ENCODE measurements at places on chromosomes 3 and 15.
A peak's percentile ranks its signal among the peaks of the same experiment; 100 is the strongest.

GRCh38 chr3:194773216-194773615 lies 87.5 kb downstream of the FAM43A start:
- no peak for DNase-seq

- no peak for DNase-seq
These were observed 96.7 kb upstream of the PLXNA1 start for GRCh38 chr3:126886217-126886616.

- DNase-seq: peak; percentile 45
These were observed 8.6 kb upstream of the SRP14 start for GRCh38 chr15:40047415-40048210.

GRCh38 chr3:8752832-8753231 lies 16.6 kb downstream of the OXTR start:
- DNase-seq: no peak

GRCh38 chr3:171680726-171681411 lies 129.4 kb downstream of the PLD1 start:
- DNase-seq: no peak

- DNase-seq: no peak
These were observed 48.6 kb downstream of the ZDHHC3 start for GRCh38 chr3:44927371-44927770.

- DNase-seq: no peak
These were observed 35.5 kb upstream of the CGNL1 start for GRCh38 chr15:57340682-57341259.

GRCh38 chr15:54312528-54312927 lies 334.3 kb downstream of the UNC13C start:
- DNase-seq: no peak

- no peak for DNase-seq
These were observed 37.2 kb upstream of the BLM start for GRCh38 chr15:90679959-90680358.

GRCh38 chr3:46913644-46914043 lies 36.1 kb downstream of the PTH1R start:
- no peak for DNase-seq

GRCh38 chr3:198112031-198112430 lies 152.0 kb downstream of the LMLN start:
- DNase-seq: no peak

DNA sequence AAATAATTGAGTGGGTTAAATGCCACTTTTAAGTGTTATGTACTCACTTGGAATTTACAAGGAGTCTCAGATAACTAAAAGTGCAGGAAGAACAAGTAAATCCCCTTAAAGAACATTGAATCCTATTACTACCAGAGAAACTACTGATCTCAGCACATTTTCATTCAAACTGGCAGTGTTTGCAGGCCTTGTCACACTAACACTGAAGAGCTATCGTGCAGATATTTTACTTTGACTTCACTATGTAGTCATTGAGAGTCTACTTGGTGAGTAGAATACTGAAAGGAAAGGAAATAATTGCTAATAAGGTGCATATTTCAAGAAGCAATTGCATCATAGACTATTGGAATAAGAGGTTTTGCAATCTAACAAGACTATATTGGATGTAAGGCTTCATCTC lies 721.4 kb upstream of the CBLB start:
- DNase-seq: no peak

DNA sequence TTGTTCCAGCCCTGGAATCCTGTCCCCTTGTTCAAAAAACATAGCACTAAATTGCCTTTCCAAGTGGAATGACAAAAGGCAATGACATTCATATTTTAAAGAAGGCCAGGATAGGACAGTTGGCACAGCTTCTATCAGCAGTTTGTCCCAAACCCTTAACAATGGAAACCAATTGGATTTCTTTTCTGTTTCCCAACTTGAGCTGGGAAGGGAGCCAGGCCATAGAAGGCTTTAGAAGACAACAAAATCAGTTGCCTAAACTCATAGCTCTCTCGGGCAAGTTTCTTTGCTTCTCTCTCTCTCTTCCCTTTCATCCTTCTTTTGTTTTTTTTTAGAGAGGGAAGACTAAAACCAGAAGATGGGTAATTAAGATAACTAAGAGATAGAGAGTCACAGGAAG lies 227.7 kb upstream of the TPRG1 start:
- no peak for DNase-seq

GRCh38 chr15:90402223-90402622 lies 14.2 kb downstream of the IQGAP1 start:
- no peak for DNase-seq

DNA sequence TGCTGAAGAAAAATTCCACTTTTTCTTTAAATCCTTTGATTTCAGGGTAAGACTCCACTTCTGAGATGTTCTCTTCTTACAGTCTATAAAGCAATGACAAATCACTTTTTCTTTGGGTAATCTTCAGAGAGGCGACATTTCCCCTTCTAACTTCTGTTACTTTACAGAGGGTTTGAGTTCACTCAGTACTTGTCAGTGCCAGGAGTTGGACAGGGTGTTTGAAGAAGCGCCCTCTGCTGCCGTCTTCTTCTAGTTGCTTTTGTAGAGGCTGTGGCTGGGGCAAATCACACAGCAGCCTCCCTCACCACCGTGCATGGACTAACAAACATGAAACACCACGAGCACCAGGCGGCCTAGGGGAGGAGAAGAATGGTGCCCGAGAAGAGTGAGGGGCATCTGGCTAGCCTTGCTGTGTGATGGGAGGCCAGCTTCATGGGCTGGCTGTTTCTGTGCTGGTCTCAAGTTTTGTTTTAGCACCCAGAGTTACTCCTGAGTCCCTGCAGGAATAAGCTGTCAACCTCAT lies at the start of gene CD80:
Gene CD80 (minus strand): TSS at position 174 of the 523 bp plus-strand sequence. CDS start 1,886 bp downstream, outside the sequence.
- DNase-seq: peak; percentile 37

DNA sequence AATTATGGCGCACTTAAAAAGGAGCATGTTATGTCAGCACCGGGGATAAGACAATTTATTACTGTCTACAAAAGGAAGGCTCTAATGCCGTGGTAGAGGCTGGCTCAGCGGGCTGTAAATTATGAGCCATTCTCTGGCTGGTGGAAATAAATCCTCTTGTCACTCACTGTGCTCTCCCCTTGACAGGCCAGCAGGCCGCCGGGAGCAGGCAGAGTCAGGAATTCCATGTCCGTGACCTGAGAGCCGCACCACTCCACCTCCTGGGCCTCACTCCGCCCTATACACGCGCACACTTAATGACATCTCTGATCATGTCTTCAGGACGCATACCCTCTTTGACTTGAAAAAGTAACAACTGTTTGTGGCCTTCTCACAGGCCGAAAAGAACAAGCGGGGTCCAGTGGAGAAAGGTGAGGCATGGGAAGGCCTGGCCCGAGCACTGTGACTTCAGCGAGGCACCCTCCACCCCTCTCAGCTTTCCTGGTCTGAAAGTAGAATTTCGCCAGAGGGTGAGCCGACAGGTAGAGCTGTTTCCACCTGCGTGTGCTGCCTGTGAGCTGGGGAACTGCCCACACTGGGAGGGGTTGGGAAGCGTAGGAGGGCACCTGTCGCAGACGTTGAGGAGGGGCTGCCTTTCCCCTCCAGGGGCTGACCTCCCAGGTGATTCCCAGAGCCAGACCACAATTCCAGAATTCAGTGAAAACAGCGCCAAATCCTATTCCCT lies 13.2 kb upstream of the PCSK6 start:
- DNase-seq: no peak

GRCh38 chr3:69231929-69232440 lies 109.6 kb upstream of the LMOD3 start:
- no peak for DNase-seq

- DNase-seq: no peak
These were observed 9.4 kb downstream of the DCUN1D1 start for GRCh38 chr3:182970811-182971418.

DNA sequence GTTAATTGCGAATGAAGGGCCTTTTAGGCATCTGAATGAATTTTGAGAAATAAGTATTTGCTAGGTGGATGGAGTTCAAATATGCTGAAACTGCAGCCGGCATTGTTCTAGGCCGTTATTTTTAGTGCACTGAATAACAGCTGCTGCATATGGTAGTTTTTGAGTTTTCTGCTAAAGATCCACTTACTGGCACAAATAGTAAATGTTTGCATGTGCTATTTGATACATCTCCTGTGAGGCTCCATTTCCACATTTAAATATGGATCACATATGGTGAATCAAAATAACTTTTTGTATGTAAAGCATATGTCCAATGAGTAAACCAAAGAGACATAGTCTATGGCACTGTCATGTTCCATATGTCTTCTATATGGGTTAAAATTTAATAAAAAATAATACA lies 56.7 kb upstream of the CNTN4 start:
- DNase-seq: no peak

DNA sequence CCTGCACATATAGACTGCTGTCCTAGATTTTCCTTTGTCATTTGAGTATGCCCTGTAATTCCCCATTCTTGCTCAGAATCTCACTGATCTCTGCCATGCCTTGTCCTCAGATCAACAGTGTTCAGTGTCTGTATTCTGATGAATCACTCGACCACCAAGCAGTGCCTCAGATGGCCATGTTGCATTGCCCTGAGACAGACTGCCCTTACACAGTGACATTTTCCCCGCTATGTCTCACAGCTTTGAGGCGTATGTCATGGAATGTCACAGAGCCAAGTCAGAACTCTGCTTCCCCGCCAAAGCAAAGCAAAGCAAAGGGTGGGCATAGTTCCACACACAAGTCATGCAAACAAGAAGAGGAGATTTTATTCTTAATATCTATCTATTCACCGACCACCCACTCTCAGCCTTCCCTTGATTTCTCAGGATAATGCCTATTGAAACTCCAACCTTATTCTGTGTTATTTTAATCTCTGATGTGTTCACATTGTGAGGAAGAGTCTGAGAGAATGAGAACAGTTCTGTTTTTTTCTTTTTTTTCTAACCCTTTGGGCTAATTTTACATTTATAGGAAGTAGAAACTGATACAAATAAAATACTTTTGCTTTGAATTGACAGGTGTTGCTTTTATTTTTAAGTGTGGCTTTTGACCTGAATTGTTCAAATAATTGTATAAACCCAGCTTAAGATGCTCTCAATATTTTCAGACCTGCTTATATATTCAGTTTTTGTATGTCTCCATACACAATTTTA lies 16.9 kb upstream of the PSMD6 start:
- no peak for DNase-seq

DNA sequence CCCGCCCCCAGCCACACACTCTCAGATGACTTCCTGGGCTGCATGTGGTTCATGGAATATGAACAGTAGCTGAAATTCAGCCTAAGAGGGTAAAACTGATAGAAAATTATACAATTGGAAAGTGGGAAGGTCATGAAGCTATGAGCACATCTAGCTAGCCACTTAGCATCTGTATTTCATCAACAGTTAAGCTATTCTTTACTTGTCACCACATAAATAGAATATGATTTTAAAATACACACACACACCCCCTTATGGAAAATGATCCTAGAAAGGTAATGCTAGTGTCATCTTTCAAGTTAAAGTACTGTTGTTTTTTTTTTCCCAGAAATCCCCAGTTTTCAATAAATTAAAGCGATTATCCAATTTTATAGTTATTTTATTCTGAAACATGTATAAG lies 3.6 kb downstream of the MAP4 start:
- no peak for DNase-seq

DNA sequence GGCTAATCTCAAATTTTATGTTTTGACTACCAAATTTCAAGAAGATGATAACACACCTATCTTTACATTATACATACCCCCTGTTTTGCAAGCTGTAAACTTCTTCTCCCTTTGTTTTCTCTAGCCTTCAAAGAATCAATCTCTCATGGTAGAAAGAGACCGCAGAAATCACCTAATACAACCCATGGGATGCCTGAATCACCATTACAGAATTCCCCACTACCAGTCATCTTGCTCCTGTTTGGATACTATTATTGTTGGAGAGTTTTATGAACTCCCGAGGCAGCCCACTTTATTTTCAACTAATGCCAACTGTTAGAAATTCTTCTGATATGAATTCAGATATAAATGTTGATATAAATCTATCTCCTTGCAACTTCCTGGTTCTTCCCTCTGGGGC lies 110.9 kb downstream of the FRMD5 start:
- DNase-seq: no peak

DNA sequence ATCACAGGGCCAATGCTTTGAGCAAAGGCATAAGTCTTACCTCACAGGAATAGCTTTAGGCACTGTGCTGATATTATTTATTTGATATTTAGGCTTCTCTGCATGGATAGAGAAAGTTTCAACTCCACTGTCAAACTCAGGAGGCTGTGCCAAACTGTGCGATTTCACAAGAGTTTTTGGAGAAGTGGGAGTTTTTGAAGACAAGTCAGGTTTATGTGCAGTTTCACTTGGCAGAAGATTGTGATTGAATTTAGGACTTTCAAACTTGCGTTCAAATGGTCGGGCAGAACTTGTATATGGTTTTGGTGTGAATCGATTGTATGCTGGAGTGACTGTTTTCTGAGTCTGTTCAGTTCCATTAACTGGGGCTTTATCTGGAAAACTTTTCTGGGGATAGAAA lies 113.7 kb downstream of the TJP1 start:
- DNase-seq: no peak

DNA sequence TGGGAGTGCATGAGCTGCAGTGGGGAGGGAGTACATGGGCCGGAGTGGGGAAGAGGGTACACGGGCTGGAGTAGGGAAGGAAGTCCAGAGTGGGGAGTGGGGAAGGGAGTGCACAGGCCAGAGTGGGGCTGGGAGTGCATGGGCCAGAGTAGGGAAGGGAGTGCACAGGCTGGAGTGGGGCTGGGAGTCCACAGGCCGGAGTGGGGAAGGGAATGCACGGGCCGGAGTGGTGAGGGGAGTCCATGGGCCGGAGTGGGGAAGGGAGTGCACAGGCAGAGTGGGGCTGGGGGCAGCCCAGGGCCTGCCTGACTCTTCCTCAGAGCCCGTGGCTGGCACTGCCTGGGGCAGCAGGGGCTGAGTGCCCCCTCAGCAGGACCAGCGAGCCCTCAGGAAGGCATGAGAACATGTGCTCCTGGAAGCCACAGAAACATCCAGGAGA lies 40.7 kb downstream of the KLF15 start:
- no peak for DNase-seq

DNA sequence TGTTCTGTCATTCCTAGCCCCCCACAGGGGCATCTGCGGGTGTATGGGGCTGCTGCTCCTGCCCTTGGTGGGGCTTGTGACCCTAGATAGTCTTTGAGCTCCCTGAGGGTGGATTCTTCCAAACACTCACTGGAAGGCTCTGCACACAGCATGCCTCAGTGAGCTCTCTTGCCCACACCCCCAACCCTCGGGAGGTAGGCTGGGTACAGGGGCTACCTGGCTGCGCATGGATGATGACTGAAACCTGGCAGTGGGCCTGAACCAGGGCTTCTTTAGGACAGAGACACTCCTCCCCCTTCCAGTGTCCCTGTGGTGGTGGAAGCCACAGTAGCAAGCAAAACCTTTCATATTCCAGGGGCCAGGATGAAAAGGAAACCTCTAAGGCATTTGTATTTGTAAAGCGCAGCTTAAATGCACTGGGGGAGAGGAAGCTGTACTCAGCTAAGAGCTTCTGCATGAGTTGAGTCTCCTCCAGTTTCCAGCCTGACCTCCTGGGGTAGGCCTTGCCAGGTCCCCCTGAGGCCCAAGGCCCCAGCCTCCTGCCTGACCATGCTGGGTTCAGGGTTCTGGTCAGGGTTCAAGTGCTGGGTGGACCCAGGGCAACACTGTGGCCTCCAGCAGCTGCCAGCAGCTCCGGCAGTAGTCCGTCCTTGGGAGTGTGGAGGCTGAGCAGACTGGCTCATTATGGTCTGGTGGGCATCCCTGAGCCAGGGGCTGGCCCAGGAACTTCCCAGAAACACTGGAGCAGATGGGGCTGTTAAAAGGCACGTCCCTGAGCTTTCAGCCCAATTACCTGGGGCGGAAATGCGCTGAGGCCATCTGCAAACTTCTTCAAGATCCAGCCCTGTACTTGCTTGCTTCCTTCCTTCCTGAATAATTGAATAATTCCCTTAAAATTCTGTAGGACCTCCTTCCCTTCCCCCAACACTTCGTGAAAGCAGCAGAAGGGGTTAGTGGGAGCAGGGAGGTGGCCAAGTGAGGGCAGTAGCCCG lies 89.7 kb downstream of the HMG20A start:
- DNase-seq: no peak

GRCh38 chr3:196843435-196844110 lies 24.1 kb upstream of the SENP5 start:
- no peak for DNase-seq
